ENCODE measurements at places on chromosomes 4 and X. TPM values are rescaled to one million over a fixed set of nuclear protein-coding genes. Genes with fewer than 3 reads are reported as not detected.

The ADH1C gene
- not detected for total RNA-seq

The PLK4 gene
- 21.3 TPM for total RNA-seq

The TRIML2 gene
- 45.0 TPM for total RNA-seq

The FRG1 gene
- total RNA-seq: 38.5 TPM

The TEX13D gene
- not detected for total RNA-seq

The ODAPH gene
- total RNA-seq: not detected

The SATL1 gene
- total RNA-seq: not detected

The FAM236B gene
- total RNA-seq: not detected

The MAGEB16 gene
- total RNA-seq: not detected

The AASDH gene
- total RNA-seq: 3.6 TPM

The XAGE3 gene
- not detected for total RNA-seq

The ANOS1 gene
- total RNA-seq: 0.15 TPM

The EIF1AX gene
- 95.6 TPM for total RNA-seq

The GABRE gene
- 27.2 TPM for total RNA-seq

The RNF175 gene
- not detected for total RNA-seq

The USP51 gene
- 0.72 TPM for total RNA-seq

The EMCN gene
- total RNA-seq: not detected
